Epithelial cell of proximal tubule (primary cell): ENCODE measurements at places on chromosomes 4 and X. TPM values are rescaled to one million over a fixed set of nuclear protein-coding genes. Genes with fewer than 3 reads are reported as not detected.

- no peak for DNase-seq
These were observed 18.6 kb downstream of the TLR7 start for GRCh38 chrX:12885508-12885907.

- DNase-seq = no peak
These were observed 11.6 kb upstream of the DUSP9 start for GRCh38 chrX:153635388-153635787.

Gene CACNA1F
- total RNA-seq = 0.12 TPM in 1 of 2 replicates, not detected in the other

Gene GSX2
- total RNA-seq = not detected in 2 replicates

Gene TMEM156
- total RNA-seq = 2.3 and 9.1 TPM in 2 replicates

Gene CT45A5
- total RNA-seq = not detected in 2 replicates

GRCh38 chrX:17075004-17075403 is 128.5 kb downstream of the REPS2 start:
- DNase-seq = no peak

- no peak for DNase-seq
These were observed 94.3 kb downstream of the TEX13A start for GRCh38 chrX:105126201-105126600.

GRCh38 chr4:188821500-188821899 is 682.3 kb downstream of the TRIML1 start:
- no peak for DNase-seq

DNA sequence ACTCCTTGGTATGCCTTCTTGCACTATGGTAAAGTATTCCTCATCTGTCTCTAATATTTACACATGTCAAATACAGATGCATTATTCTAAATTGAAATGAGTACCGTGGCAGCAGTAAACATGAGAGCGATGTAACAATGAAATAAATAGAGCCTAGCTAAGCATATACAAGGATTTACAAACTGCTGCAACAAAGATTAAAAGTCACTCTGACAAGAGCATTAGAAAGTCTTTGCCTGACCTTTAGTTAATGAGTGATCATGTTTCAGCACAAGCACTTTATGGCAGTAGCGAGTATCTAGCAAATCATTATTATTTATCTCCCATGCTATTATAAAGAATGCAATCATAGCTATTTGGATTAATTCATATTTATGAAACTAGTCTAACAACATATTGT is 547.0 kb upstream of the NDST4 start:
- DNase-seq = no peak

- no peak for DNase-seq
These were observed 47.0 kb upstream of the NKAP start for GRCh38 chrX:119990556-119991004.

- DNase-seq = no peak
These were observed 68.1 kb downstream of the FAM53A start for GRCh38 chr4:1615786-1616556.

Gene SERTM2
- not detected in 2 replicates for total RNA-seq

Gene IL15
- 3.7 and 7.7 TPM in 2 replicates for total RNA-seq

Gene FAT4
- 0.58 and 1.4 TPM in 2 replicates for total RNA-seq

DNA sequence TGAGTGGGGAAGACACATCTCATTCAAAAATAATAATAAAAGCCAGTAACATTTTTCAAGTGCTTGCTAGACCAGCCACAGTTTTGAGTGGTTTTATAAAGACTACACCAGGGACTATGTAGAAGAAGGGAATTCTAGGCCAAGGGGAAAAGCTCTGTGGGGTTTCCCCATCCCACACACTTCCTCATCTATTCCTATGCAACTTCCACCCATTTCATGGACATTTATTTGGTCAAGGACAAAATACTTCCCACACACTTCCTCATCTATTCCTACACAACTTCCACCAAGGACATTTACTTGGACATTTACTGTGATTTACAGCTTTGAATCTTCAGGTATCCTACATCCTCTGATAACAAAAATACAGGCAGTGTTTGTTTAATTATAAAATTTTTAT is 86.5 kb upstream of the KLF3 start:
- DNase-seq = no peak

- no peak for DNase-seq
These were observed 208.8 kb upstream of the CLNK start for GRCh38 chr4:10893395-10893794.

DNA sequence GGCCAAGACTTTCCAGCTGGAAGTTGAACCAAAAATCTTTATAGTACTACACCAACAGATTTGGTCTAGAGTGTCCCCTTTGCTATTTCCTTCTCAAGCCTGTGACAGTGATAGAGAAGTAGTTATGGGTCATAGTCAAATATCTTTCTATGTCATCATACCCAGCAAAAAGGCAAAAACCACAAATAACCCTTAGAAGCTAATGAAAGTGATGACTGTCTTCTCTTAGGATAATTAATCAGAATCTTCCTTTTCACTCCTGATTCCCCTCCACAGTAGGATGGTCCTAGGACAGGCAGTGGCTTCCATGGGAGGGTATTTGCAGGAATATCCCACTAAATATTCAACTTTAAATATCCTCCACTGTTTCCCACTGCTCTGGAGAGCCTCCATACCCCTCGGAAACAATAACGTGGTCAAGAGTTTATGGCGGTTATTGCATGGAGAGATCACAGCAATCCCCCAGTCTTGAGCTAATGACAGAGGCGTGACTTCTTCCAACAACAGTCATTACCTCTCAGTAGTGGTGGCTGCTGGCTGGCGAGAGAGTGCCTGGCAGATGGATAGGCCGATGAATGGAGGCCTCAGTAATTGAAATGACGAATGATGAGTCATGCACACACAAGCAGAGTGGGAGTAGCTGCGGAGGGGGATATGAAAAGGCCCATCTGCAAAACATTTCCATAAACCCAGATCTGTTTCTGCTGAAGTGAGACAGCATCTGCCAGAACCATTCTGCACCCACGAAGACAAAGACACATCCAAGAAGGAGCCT is 154.9 kb downstream of the STK32B start:
- no peak for DNase-seq

- no peak for DNase-seq
These were observed 30.5 kb upstream of the OCIAD2 start for GRCh38 chr4:48937033-48937432.

Gene C4orf51
- not detected in 2 replicates for total RNA-seq

Gene ARHGAP4
- 11.6 and 20.2 TPM in 2 replicates for total RNA-seq

DNA sequence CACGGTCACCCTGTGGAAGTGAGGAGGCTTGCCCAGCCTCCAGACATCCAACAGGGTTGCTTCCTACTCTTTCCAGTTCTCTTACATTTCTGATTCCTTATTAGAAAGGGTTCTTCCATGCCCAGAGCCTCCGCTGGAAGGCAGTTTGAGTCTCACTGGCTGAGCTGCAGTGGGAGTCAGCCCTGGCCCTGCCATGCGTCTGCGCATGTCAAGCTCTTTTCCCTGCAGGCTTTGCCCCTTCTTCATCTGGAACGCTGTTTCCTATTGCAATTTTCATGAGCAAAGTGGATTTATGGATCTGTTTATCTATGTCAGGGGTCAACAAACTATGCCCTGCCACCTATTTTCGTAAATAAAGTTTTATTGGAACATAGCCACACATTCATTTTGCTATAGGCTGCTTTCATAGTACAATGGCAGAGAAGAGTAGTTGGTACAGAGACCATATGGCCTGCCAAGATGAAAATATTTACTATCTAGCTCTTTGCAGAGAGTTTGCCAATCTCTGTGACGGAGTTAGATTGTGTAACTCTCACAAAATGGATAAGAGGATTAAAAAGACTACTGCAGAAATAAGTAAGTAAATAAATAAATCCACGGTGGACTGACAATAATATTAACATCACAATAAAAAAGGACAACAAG is 3.9 kb upstream of the CHRNA9 start:
- DNase-seq = no peak

GRCh38 chr4:53991821-53992220 is 72.6 kb downstream of the CHIC2 start:
- DNase-seq = no peak

DNA sequence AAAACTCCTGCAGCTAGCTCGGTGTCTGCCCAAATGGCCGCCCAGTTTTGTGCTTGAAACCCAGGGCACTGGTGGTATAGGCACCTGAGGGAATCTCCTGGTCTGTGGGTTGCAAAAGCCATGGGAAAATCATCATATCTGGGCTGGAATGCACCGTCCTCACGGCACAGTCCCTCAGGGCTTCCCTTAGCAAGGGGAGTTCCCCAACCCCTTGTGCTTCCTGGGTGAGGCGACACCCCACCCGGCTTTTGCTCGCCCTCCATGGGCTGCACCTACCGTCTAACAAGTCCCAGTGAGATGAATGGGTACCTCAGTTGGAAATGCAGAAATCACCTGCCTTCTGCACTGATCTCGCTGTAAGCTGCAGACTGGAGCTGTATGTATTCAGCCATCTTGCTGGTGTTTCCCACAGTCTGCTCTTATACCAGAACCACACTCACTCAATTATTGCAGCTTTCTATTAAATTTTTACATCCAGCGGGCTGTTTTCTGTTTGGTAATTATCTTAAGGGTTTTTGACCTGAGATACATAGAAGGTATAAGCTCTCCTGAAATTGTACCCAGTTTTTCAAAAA is 36.7 kb upstream of the NPNT start:
- no peak for DNase-seq

DNA sequence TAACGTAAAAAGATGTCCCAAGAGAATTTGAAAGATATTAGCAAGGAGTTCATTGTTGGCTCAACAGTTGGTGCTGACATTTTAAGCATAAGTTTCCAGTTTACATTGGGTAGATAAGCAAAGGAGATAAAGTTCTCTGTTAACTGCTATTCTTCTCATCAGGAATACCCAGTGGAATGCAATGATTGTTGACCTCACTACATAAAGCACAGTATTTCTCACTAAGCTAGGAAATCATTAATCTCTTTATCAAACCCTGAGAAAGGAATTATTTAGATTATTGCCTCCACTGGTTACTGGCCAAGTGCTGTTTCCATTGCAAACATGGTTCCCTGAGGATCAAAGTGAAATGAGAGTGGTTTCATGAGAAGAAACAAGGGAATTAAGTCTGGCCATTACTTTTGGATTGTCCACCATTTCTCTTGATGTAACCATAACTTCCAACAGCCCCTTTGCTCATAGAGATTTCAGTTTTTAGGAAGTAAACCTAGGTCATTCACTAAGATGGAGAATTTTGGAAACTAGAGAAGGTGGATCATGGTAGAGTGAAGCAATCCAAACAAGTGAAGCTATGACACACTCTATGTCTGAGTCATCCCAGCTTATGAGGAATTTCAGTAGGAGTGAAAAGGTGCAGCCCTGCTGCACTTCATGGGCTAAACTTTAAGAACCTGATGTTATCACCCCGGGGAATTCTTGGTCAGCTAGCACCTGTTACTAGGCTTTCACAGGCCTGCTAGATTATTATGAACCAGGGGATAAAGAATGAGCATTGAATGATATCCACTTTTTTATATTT is 163.4 kb downstream of the AREG start:
- no peak for DNase-seq

Gene CSAG2
- not detected in 2 replicates for total RNA-seq

- no peak for DNase-seq
These were observed 562.7 kb downstream of the TRIML1 start for GRCh38 chr4:188701952-188702351.

Gene GPR82
- not detected in 2 replicates for total RNA-seq

Gene CLDN2
- total RNA-seq = 0.06 TPM in 1 of 2 replicates, not detected in the other

Gene BANK1
- total RNA-seq = 0.51 and 1.4 TPM in 2 replicates
